ENCODE measurements at places on chromosomes 2 and 18.

- DNase-seq = no peak
Measured at GRCh38 chr2:239374896-239375277, 25.9 kb downstream of the HDAC4 start.

GRCh38 chr2:175309799-175310198 is 128.3 kb upstream of the ATP5MC3 start:
- peak; percentile 5 for DNase-seq

- DNase-seq = no peak
Measured at GRCh38 chr2:23092831-23093230, 292.1 kb upstream of the KLHL29 start.

- no peak for DNase-seq
Measured at GRCh38 chr18:31382107-31382506, 5.5 kb downstream of the DSG4 start.

DNA sequence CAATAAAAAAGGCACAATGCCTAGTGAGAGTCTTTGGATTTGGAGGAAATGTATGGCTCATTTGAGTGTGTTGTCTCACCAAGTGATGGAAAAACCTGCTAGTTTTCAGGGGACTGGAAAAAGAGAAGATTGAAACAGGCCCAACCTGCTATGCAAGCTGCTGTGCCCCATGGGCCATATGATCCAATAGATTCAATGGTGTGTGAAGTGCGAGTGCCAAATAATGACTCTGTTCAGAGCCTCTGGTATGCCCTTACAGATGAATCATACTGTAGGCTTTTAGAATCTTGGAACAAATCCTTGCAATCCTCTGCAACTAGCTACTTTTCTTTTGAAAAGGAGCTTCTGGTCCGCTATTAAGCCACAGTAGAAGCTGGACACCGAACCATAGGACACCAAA is 529.8 kb upstream of the CNTNAP5 start:
- no peak for DNase-seq

DNA sequence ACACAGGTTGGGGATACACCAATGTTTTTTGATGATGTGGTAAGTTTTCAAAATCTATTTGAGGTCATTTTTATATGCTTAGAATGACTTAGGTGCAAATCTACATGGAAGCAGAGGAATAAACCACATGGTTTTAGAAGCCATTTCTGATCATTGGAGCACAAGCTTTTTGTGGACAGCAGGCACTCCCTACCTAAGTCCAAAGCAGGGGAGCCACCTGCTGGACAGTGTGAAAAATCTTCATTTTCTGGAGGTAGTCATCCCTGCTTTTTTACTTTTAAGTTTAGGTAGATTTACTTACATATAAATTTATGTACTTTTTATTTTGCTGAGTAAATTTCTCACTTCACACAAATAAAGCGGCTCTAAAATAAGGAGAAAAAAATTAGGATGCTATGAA is 323.2 kb downstream of the PLCL1 start:
- DNase-seq = peak; percentile 55

GRCh38 chr18:27752944-27753343 is 424.0 kb downstream of the CDH2 start:
- DNase-seq = no peak

- DNase-seq = no peak
Measured at GRCh38 chr2:136251197-136251884, 133.4 kb upstream of the CXCR4 start.

- no peak for DNase-seq
Measured at GRCh38 chr2:159497256-159497655, 119.1 kb downstream of the BAZ2B start.

DNA sequence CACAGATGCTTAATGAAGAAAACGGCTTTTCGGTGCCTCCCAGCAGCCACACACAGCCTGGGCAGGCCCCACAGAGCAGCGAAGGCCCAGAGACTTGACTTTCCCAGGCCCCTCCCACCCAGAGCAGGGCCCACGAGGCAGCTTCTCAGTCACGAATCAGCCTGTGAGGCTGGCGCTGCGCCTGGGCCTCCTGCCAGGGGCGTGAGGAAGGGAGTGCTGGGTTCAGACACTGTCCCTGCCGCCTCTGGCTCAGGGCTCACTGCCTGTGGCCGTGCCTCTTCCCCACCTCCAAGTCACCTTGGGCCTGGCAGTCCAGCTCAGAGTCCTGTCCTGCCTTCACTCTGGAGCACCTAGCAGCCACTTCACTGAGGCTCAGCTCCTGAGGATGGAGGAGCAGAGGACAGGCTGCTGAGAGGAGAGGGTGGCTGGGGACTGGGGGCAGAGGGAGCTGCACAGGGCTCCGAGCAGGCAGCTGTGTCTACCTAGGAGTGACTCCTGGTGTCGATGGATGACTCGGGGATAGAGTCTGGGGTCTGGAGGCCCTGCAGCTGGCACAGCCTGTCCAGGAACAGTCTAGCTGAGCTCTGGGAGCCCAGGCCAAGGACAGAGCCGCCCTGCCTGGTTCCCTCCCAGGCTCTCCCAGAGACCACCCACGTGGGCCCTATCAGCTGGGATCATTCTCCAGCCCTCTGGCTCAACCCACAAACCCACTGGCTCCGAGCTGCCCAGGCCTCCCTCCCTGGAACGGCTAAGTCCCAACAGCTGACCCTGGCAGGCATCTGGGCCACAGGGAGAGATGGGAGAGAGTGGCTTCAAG is 36.4 kb upstream of the FOSL2 start:
- DNase-seq = peak; percentile 27

DNA sequence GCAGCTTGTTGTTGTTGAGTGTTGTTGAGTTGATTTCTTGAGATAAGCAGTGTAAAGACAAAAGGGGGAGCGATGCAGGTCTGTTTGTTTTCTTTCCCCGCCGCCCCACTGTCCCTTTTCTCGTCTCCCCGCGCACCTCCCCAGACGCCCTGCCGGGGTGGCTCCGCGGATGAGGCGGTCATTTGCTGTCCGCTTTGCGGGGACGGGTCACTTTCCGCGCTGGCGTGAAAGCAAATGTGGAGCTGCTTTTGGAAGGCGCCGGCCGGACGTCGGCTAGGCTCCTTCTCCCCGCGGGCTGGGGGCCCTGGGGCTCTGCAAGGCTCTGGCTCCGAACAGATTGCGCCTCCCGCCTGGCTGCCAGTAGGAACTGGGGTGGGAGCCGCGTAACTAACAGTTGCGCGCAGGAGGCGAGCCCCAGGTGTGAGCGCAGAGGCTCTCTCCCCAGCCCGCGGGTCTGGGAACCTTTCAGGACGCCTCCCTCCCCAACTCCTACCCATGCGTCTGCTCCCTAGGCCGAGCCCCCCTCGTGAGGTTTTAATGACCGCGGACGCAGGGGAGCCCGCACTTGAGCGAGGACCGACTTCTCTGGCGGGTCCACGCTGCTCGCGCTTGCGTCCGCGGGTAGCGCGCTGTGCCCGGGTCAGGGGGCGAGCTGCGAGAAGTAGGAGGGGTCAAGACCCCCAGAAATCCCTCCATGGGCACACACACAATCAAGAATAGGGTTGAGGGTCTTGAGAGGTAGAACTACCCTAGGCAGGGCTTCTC is 146.6 kb downstream of the MEIS1 start:
- DNase-seq = no peak

GRCh38 chr2:950080-950966 is at the start of gene SNTG2:
TSS of gene SNTG2 (plus strand) at chr2:950849. CDS start at chr2:950997, 148 bp downstream.
- peak; percentile 76 for DNase-seq

DNA sequence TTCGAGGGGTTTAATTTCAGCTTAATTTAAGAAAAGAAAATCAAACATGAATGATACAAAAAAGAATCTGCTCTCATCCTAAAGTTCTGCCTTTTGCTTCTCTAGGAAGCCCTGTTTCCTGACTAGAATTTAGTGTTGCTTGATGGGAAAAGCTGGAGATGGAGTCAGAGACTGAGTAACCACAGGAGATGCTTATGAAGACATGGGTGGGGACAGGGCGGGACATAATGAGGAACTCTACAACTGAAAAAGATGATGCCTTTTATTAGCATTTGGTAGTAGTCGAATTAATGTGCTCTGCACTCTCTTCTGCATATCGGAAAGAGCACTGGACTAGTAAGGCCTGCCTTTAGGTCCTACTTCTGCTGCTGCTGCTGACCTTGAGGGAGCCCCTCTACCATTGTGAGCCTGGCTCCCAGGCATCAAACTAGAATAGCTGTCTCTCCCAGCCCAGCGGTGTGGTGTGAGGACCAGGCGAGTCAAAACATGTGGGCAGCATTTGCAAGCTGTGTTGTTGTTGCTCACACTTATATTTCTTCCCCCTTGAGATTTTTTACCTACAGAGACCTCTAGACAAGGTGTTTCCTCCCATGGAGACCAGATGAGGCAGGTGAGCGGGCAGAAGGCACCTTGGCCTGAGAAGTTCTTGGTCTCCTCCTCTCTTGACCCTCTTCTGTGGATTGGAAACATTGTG is 61.5 kb downstream of the INPP4A start:
- no peak for DNase-seq

DNA sequence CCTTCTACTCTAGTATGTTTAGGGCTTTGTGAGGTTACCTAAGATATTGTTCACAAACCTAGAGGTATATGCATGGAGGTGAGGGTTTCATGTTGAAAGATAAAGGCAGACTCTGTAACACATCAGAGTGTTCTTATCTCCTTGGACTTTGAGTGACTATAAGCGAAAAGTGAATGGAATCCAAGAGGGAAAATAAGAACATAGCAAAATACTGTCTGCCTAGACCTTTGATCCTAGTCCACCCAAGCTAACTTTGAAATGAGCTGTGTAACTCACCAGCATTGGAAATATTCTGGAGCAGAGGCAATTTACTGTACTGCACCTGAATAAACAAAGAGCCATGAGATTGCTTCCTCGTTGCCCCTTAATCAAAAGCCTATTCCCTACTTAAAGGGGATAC is 28.2 kb upstream of the GALNT1 start:
- DNase-seq = no peak

GRCh38 chr18:8052237-8052701 is 485.2 kb downstream of the PTPRM start:
- no peak for DNase-seq

- no peak for DNase-seq
Measured at GRCh38 chr2:20081841-20082240, 30.4 kb upstream of the LAPTM4A start.

- no peak for DNase-seq
Measured at GRCh38 chr2:10475221-10475722, 27.1 kb upstream of the ODC1 start.

GRCh38 chr2:14306268-14306861 is 326.2 kb upstream of the LRATD1 start:
- DNase-seq = no peak

DNA sequence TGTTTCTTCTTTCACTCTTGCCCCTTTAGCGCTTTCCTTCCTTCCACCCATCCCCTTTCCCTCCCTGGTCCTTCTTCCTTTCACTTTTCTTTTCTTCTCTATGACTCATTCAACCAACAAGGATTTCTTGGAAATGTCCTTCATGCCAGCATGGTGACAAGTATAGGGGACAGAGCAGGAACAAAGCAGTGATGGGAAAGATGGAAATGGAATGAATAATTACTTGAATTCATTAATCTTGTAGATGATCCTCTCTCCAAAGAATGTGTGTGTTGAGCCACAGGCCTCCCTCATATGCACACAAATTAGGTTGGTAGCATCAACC is 1.5 kb downstream of the VAMP5 start:
- DNase-seq = no peak

GRCh38 chr18:76955524-76956170 is 133.3 kb downstream of the ZNF236 start:
- DNase-seq = no peak

- no peak for DNase-seq
Measured at GRCh38 chr2:174802459-174802858, 38.2 kb upstream of the CHRNA1 start.

- DNase-seq = no peak
Measured at GRCh38 chr2:162686336-162686735, 152.2 kb downstream of the KCNH7 start.

- no peak for DNase-seq
Measured at GRCh38 chr2:152344579-152345195, 9.7 kb downstream of the FMNL2 start.

Measured in stimulated activated CD4-positive, alpha-beta T cell treated with anti-CD3 and anti-CD28 coated beads, Interleukin-2, amount 100 ng/mL, for 24 hours (primary cell).